ENCODE measurements at places on chromosomes 6 and 20.

- no peak for DNase-seq
Observed at GRCh38 chr6:111604259-111605099, 1.2 kb downstream of the TRAF3IP2 start.

- peak; percentile 16 for DNase-seq
Observed at GRCh38 chr6:169370054-169370453, 116.4 kb upstream of the THBS2 start.

DNA sequence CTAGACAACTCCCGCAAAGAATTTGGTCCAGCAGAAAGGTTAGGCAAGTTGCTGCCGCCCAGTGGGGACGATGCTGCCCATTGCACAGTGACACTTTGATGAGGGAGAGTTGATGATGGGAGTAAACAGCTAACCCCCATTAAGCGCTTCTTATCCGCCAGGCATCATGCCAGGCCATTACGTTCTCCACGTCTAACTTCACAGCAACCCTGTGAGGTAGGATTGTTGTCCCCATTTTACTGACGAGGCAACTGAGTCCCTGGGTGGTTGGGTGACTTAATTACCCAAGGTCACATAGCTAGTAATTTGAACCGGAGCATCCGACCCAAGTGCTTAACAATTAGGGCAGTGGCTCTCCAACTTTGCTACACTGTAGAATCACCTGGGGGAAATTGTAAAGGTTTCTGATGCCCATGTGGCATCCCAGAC, 738 bp downstream of the RALGAPB start:
- DNase-seq, result peak; percentile 7

GRCh38 chr6:3405679-3406078, 51.2 kb downstream of the SLC22A23 start:
- DNase-seq, result no peak

GRCh38 chr6:79453558-79454042, 83.6 kb downstream of the LCA5 start:
- no peak for DNase-seq

DNA sequence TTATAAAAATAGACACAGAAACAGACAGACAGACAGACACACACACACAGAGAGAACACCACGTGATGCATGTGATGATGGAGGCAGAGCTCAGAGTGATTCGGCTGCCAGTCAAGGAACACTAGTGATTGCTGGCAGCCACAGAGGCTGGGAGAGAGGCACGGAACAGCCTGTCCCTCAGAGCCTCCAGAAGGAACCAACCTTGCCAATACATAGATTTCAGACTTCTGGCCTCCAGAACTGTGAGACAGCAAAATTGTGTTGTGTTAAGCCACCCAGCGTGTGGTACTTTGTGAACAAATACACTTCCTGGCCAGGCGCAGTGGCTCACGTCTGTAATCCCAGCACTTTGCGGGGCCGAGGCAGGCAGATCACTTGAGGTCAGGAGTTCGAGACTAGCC, 9.5 kb upstream of the PARD6B start:
- DNase-seq, result no peak

- no peak for DNase-seq
Observed at GRCh38 chr6:122423734-122424133, 24.3 kb downstream of the HSF2 start.

- no peak for DNase-seq
Observed at GRCh38 chr20:18985551-18985950, 172.0 kb downstream of the SCP2D1 start.

GRCh38 chr20:11431621-11432020, 486.1 kb upstream of the BTBD3 start:
- DNase-seq, result no peak

- DNase-seq, result no peak
Observed at GRCh38 chr20:57481281-57481711, 43.6 kb downstream of the CTCFL start.

- no peak for DNase-seq
Observed at GRCh38 chr6:5522147-5522546, 260.8 kb downstream of the FARS2 start.

DNA sequence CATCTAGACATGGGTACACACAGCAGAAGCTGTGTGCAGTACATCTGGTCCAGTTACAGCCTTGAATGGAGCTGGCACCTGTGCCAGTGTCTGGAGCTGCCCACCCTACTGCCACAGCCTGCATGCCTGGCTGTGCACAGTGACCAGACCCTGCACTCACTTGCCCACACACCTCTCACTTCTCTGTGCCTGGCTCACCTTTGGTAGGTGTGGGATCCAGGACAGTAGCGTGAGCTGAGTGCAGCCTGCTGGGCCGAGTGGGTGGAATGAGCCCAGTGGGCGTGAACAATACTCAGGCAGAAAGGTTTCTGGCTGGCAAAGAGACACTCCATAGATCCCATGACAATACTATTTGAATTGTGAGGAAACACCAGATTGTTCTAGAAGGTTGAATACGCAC, 839.5 kb upstream of the FLRT3 start:
- DNase-seq, result no peak

DNA sequence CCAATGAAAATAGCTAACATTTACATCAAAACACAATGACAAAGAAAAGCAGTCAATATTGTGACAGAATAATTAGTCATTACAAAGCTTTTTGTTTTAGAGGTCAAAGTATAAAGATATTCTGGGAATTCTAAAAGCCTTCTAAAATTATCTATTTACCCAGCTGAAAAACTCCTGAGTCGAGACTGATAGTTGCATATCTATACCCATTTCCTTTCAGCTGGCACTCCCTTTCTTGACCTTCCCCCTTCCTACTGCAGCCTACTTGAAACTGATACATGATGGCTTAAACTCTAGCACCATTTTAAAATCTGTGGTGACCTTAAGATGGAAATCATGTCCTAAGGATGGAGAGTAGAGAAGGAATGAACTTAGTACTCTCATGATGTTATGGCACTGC, 38.6 kb downstream of the LMBRD1 start:
- peak; percentile 2 for DNase-seq

DNA sequence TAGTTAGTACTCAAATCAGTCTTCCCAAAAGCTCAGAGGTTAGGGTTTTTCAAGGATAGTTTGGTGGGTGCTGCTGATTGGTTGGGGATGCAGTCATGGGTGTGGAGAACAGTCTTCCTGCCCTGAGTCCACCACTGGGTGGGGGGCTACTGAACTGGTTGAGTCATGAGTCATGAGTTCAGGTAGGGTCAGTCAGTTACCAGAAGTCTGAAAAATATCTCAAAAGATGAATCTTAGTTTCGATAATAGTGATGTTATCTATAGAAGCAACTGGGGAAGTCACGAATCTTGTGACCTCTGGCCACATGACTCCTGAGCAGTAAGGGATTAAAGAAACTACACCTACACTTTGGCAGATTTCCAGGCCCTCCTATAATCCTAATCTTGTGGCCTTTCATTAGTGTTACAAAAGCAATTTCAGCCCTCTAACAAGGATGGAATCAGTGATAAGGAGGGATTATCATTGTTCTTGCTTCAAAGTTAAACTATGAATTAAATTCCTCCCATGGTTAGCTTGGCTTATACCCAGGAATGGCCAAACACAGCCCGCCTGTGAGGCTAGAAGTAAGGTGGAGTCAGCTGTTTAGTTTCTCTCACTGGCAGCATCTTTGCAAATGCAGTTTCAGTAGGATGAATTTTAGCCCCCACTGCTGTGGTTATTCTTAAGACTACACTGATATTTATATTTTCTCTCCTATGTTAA, 33.3 kb upstream of the NKAIN2 start:
- DNase-seq, result no peak

GRCh38 chr6:113610377-113610988, 246.7 kb upstream of the MARCKS start:
- DNase-seq, result no peak

- DNase-seq, result no peak
Observed at GRCh38 chr6:105981002-105981887, 104.9 kb upstream of the PRDM1 start.

- DNase-seq, result no peak
Observed at GRCh38 chr20:10468340-10468845, 33.3 kb downstream of the SLX4IP start.

DNA sequence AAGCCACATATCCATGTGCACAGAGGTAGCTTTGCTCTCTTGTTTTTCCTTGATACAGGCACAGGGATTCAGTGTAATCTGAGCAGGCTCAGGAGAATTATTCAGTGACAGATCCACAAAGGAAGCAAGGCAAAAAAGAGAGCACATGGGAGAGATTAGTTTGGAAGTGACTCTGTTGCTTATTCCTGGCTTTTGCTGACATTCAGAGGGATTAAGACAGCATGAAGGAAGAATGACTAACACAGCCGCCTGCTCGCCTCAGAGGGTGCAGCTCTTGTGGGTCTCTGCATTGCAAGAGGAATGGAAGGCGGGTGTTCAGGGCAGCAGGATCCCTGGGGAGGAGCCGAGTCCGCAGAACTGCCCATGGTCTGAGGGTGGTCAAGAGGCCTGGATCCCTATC, 203.4 kb upstream of the KCNQ5 start:
- DNase-seq, result no peak

GRCh38 chr6:95208621-95209020, 368.7 kb upstream of the MANEA start:
- DNase-seq, result no peak

GRCh38 chr20:8390037-8390433, 258.0 kb downstream of the PLCB1 start:
- no peak for DNase-seq

DNA sequence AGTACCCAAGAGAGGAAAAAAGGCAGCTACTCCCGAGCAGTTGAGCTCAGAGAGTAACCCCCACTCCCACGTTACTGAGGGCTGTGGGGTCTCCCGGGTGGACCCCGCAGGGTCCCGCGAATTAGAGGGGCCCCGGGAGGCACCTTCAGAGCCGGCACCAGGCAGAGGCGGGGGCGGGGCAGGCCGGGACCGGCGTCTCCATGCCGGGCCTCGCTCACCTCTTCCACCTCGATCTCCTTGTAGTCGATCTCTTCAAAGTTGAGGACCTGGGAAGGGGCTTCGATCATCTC, 381 bp downstream of the MAP3K7 start:
- DNase-seq, result no peak

DNA sequence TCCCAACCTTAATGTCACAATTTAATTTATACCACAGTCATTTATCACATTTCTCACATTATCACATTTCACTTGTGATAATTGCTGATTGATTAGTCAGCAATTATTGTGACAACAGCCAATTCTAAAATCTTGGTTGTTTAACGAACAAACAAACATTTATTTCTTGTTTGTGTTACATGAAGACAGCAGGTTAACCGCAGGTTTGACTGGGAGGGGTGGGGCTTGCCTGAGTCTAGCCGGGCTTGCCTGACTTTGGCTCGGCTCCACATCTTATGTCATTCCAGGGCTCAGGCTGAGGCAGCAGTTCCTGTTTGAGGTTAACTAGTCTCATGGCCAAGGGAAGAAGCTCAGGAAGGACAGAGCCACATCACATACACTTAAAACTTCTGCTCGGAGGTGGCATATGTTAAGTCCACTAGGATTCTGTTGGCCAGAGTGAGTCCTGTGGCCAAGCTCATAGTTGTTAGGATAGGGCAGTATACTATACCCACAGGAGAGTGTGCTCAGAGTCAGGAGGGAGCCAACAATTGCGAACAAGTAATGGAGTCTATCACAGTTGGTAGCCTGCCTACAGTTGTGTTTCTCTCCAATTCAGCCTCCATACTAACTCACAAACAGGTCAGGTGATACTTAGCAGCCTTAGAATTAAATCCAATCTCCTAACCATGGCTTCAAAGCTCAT, 90.0 kb upstream of the IFNGR1 start:
- peak; percentile 21 for DNase-seq

DNA sequence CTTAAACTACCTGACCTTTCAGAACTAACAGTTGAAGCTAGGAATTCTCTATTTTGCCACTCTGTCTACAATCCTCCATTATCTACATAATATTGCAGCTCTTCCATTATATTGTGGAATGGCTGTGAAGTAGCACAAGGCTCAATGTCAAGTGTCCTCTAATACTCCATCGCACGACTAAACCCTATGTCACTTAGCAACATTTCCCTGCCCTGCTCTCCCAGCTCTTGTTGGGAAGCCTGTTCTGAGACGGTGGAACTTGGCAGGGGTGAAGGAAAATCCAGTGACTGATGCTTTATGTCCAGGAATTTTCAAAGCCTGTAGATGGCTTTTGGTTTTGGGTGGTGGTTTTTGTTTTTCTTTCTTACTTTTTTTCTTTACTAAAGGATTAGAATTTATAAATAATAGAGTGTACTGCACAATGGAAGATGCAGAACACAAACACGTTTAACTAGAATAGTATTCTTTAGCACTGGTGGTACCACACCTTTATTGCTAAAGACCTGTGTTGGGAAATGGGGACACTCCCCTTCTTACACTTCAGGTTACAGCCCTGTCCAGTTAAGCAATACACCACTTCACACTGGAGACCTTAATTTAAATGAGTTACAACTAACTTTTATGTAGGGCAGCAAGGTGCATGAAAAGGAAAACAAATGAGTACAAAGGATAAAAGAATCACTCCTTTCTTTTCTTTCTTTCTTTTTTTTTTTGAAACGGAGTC, 20.7 kb upstream of the AMD1 start:
- DNase-seq, result no peak

DNA sequence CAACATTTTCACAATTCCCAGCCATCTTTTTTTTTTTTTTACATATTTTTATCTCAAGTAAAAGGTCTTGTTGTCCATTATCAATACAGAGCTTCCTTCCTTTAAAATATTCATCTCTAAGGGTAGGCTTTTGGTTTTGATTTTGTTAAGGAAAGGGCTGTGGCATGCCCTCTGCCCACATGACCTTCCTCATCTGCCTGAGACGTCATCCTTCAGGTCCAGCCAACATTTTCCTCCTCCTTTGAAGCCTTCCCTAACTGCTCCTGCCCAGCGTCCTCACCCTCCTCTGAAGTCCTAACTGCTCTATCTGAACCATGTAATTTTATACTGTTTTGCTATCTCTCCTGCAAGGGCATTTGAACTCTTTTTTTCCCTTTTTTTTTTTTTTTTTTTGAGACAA, 73.9 kb upstream of the TGM3 start:
- no peak for DNase-seq

DNA sequence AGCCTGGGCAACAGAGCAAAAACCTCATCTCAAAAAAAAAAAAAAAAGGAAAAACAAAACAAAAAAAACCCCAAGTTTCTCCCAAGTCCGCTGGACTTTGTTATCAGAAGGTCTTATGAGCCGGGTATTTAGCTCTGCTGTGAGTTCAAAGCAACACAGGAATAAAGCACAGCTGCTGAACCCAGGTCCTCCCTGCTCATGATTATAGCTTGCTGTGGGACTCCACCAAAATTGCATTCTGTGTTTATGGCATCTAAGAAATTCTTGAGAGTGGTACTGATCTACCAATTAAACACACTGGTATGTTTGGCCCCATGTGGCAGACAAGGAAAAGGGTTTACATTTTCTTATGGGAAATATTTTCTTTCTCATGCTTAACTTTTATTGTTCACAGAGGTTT, 93.6 kb upstream of the NEDD9 start:
- DNase-seq, result no peak

- DNase-seq, result no peak
Observed at GRCh38 chr6:2522521-2522920, 228.2 kb downstream of the MYLK4 start.

GRCh38 chr6:99606656-99607415, at the start of gene PRDM13:
Gene PRDM13, plus strand, starts transcription at chr6:99606833. Its CDS starts 202 bp downstream, at chr6:99607035.
- no peak for DNase-seq
